Mucosa of gallbladder (tissue), 1 donor: ENCODE measurements at places on chromosomes 6 and 20.
A peak's percentile ranks its signal among the peaks of the same experiment; 100 is the strongest.

DNA sequence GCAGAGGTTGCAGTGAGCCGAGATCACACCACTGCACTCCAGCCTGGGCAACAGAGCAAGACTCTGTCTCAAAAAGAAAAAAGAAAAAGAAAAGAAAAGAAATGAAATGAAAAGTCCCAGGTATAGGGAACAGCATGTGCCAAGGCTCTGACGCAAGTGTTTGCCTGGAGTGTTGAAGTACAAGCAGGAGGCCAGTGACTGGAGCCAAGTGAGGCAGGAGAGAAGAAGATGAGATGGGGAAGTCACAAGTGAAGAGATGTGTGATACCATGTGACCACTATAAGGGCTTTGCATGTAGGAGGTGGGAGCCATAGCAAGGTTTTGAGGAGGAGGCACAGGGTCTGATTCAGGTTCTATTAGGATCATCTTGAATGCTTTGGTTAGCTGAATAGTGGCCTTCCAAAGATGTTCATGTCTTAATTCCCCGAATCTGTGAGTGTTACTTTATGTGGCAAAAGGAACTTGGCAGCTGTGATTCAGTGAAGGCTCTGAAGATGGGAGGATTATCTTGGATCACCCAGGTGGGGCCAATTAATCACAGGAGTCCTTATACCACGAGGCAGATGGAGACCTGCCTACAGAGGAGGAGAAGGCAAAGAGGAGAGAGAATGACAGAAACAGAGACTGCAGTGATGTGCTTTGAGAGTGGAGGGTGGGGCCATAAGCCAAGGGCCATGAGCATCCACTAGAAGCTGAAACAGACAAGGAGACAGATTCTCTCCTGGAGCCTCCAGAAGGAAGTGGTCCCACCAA is 91.1 kb upstream of the PTPN1 start:
- DNase-seq: no peak

DNA sequence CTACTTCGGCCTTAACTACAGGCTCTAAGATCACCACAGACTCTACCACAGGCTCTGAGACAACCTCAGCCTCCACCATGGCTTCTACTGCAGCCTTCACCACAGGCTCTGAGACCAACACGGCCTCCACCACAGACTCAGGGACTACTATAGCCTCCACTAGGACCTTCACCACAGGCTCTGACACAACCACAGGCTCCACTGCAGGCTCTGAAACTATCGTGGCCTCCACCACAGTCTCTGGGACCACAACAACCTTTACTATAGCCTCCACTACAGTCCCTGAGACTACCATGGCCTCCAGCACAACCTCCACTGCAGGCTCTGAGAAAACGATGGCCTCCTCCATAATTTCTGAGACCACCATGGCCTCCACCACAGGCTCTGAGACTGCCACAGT is 15.3 kb downstream of the MUC22 start:
- no peak for DNase-seq

- DNase-seq: peak; percentile 65
Observed at GRCh38 chr6:149963462-149964307, at the start of gene ULBP1. Gene ULBP1, plus strand, starts transcription at chr6:149963943. Its CDS starts 107 bp downstream, at chr6:149964050.

- DNase-seq: no peak
Observed at GRCh38 chr6:14360565-14360964, 243.0 kb downstream of the CD83 start.

DNA sequence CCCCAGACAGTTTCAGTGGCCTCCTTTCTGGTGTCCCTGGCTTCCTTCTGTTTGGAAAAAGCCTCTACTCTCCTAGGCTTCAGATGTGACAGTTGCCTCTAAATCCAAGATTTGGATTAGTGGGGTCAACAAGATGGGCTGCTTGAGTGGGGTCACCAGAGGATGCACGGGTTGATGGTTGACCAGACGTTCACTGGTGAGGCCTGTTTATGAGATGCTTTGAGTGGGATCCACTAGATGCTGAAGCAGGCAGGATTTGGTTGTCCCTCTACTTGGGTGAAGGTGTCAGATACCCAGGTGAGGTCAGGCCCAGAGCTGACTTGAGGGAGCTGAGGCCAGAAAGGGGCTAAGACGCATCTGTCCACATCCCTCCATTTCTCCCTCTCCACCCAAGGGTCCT is 8.1 kb upstream of the DLGAP4 start:
- DNase-seq: no peak

- DNase-seq: no peak
Observed at GRCh38 chr6:50822078-50822476, 3.4 kb downstream of the TFAP2B start.

- no peak for DNase-seq
Observed at GRCh38 chr6:155461556-155461955, 5.9 kb upstream of the NOX3 start.

- DNase-seq: no peak
Observed at GRCh38 chr20:41426086-41426830, 59.6 kb upstream of the EMILIN3 start.

- no peak for DNase-seq
Observed at GRCh38 chr6:161745128-161745527, 471.3 kb upstream of the AGPAT4 start.

DNA sequence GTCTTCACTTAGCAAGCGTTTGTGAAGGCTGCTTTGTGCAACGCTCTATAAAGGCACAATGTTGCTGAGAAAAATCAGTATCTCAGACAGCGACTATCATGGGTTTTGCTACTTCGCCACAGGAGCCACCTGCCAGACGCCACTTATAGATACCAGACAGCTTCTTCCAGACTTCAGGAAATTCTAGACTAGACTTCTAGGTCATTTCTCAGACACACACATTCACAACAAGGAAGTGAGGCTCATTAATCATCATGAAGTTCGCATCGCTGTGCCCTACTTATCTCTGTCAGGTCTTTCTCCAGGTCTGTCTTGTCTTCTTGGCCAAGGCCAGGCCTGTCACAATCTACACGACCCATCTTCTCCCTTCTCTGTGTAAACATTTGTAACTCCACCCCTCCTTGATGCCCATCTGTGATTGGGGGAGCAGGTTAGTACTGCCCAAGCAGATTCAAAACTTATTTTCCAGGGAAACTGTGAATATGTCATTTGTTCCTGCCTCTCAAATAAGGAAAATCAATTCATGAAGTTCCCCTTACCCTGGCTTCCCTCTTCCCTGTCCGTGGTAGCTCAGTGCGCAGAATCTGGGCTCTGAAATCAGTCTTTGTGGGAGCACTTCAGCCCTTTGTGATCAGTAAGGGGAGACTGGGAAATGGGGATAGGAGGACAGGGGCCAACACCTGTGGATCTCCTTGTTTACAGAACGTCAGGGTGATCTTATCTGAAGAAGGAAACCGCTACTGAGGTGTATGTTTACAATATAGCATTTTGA is 115.5 kb downstream of the TNFAIP3 start:
- DNase-seq: no peak

GRCh38 chr6:107491138-107491609 is 1.3 kb downstream of the SOBP start:
- DNase-seq: peak; percentile 55

- DNase-seq: no peak
Observed at GRCh38 chr20:7272512-7272911, 505.0 kb downstream of the BMP2 start.

DNA sequence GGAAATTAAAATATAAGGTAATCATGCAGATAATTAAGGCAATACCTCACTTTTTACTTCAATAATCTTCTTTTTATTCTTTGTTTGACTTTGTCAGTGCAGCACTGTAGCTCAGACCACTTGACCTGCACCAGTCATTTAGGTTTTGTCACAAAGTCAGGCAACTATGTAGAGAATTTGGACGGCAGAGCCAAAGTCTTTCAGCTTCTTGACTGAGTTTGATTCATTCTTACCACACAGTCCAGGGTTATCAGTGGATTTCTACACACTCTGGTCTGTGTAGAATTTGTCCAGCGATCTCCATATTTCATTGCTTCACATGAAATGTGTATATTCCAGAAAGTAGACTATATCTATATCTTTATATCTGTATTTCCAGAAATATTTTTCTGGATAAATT is 107.3 kb downstream of the TFAP2B start:
- no peak for DNase-seq

GRCh38 chr6:117110146-117110545 is 155.2 kb upstream of the VGLL2 start:
- DNase-seq: no peak
